ENCODE measurements at places on chromosomes 16 and 17. TPM values are rescaled to one million over a fixed set of nuclear protein-coding genes. Genes with fewer than 3 reads are reported as not detected.

The DNAH9 gene
- total RNA-seq = 0.37 TPM

The RAB40B gene
- total RNA-seq = 16.7 TPM

The ADCY9 gene
- 22.6 TPM for total RNA-seq

The ELMO3 gene
- total RNA-seq = 1.1 TPM

The PMFBP1 gene
- 0.30 TPM for total RNA-seq

The HSPB9 gene
- not detected for total RNA-seq

The SLFN14 gene
- total RNA-seq = not detected

The DHRS11 gene
- total RNA-seq = 5.1 TPM

The TMEM238L gene
- total RNA-seq = not detected

The PLXDC1 gene
- total RNA-seq = 11.1 TPM

The C16orf46 gene
- 0.36 TPM for total RNA-seq

DNA sequence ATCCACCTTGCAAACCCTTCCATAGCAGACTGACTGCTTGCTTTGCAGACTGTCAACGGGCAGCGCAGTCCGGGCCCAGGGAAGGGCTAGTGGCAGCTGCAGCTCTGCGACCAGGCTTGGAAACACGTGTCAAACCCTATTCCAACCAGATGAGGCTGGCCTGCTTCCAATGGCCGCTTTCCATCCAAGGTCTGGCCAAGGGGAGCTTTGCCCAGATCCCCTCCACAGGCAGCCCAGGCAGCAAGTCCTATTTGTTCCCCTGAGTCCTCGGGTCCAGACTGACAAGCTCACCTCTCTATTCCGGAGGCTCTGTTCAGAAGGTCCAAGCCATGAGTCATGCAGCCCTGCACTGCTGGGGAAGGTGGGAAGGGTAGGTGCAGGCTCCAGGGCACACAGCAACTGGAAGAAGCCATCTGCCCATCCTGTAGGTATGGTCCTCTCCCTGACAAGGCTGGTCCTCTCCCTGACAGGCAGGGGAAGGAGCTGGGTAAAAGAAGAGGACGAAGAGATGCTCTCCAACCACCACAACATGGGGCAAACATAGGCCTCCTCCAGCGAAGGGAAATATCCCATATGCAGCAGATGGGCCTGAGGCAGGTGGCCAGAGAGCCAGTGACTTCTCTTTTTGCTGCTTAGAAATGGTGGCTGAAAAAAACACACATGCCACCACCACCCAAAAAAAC lies 22.6 kb upstream of the AXIN2 start:
- no peak for DNase-seq

GRCh38 chr17:81910840-81911276 lies 341 bp downstream of the PCYT2 start:
- DNase-seq = no peak

DNA sequence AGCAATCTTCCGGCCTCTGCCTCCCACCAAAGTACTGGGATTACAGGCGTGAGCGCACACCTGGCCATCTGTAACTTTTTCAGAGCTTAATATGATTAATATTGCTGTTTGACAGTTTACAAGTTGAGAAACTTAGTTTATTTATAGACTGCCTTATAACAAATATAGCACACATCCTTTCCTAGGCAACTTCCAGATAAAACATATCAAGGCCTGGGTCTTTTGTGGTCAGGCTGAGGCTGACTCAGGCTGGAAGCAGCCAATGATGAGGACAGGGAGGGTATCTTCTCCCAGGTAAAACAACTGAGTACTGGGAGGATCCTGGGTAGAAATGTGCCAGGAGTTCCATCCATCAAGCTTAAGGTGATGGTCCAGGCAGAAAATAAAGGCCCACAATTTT lies 16.2 kb downstream of the LUC7L start:
- no peak for DNase-seq

DNA sequence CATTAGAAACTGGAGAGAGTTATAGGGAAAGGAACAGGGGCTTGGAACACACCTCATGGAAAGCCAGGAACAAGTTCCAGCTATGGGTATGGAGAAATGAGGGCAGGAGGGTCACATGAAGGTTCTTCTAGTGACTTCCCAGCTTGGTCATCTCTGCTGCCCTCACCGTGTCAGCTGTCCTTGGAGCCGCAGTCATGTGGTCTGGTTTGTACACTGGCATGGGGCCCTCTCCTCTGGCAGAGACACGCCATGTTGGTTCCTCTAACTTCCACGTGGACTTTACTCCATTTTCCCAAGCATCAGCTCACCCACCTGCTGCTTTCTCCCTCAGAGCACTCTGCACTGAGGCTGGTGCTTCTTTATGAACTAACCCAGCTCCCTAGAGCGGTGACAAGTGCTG lies 26.3 kb downstream of the MPG start:
- DNase-seq = no peak

DNA sequence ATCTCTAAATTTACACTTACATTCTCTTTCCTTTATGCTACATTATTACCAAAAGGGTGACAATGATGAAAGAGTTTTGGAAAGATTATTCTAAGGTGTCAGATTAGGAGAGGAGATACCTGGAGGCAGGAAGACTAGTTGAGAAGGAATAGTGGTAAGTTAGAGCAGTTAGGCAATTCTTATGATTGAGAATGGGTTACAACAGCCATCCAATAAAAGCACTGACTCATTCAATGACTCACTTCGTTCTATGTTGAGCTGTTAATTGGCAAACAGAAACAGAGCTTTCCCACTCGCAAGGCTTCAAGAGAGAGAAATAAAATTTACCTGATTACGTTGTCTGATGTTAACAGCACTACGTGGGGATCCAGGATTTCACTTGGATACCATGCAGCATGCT lies 5.8 kb downstream of the NUP88 start:
- DNase-seq = no peak

GRCh38 chr16:52727849-52728248 lies 180.9 kb upstream of the TOX3 start:
- no peak for DNase-seq

DNA sequence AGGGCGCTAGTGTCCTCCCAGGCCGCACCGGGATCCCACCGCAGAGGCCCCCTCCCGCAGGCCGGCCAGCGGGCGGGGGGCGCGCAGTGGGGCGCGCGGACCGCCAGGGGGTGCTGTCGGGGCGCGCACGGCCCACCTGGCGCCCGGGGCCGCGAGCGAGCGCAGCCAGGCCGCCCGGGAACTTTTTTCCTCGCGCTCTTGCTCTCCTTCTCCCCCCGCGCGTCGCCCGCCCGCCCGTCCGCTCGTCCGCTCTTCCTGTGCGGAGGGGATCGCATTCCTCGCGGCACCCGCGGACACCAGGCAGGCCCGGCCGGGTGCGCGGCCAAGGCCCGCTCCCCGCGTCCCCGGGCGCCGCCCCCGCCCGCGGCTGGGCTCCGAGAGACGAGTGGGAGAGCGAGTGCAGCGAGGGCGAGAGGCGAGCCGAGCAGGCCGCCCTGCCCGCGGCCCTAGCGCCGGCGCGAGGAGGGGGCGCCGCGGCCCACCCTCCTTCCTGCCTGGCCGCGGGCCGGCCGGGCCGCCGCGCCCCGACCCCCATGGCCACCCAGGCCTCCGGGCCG lies at the start of gene RAI1:
Gene RAI1 (plus strand): TSS at position 272 of the 557 bp plus-strand sequence. CDS start 111,491 bp downstream, outside the sequence.
- DNase-seq = no peak

- DNase-seq = no peak
These were observed 292.3 kb downstream of the SHISA9 start for GRCh38 chr16:13193721-13194120.

- DNase-seq = no peak
These were observed 6.8 kb upstream of the GFAP start for GRCh38 chr17:44922136-44922535.

- no peak for DNase-seq
These were observed 7.7 kb downstream of the IRX6 start for GRCh38 chr16:55331648-55332185.

DNA sequence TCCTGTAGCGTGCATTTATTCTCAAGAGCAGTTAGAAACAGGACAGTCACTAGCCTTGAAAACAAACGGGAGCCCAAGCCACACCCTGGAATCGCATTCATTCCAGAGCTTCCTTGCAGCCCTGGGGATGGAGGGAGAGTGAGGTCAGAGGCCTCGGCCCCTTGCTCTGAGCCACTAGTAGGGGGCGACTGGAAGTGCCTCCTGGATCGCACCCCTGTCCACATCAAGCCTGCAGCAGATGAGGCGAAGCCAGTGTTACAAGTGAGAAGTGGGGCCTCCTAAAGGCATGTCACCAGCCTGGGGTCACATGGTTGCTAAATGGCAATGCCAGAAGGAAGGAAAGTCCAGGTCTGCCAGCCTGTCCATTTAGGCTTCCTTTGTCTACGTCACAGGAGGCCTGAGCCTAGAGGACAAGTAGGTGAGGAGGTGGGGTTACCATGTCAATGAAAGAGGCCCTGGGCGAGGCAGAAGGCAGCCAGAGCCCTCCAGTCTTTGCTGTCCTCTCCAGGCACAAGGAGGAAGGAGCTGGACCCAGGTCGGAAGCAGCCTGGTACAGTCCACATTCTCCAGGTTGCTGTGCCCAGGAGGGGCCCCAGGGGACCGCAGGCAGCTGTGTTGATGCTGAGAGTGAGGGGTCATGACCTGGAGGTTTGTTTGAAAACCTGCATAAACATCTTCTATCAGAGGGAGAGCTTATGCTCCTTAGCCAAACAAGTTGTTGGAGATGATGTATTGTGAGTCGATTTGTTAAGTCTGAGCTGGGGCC lies 3.0 kb upstream of the RCVRN start:
- DNase-seq = no peak

DNA sequence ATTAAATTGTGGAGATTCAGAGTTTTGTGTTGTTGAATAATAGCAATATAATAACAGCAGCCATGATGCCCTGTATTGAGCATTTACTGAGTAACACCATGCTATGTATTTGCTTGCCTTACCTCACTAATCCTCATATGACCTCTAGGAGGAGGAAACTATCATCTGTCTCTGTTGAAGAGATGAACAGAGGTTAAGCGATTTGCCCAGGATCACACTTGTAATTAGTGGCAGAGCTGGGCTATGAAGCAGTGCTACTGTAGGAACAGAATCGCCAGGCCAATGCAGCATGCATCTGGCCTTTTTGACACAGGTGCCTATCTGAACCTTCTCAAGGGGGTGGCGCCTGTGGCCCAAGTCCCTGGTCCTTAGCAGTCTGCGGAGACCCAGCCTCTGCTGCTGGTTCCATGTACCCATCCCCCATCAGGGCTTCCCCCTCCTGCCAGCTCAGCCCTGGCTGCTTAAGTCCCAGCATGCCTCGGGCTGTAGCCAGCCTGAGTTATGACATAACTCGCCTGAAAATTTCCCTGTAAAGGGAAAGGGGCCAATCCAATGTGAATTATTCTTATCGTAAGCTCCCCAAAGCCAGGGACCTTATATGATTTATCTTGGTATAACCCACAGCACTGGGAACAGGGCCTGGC lies 50.4 kb upstream of the HS3ST2 start:
- no peak for DNase-seq

- DNase-seq = no peak
These were observed 8.2 kb downstream of the TUBG2 start for GRCh38 chr17:42667088-42667951.

DNA sequence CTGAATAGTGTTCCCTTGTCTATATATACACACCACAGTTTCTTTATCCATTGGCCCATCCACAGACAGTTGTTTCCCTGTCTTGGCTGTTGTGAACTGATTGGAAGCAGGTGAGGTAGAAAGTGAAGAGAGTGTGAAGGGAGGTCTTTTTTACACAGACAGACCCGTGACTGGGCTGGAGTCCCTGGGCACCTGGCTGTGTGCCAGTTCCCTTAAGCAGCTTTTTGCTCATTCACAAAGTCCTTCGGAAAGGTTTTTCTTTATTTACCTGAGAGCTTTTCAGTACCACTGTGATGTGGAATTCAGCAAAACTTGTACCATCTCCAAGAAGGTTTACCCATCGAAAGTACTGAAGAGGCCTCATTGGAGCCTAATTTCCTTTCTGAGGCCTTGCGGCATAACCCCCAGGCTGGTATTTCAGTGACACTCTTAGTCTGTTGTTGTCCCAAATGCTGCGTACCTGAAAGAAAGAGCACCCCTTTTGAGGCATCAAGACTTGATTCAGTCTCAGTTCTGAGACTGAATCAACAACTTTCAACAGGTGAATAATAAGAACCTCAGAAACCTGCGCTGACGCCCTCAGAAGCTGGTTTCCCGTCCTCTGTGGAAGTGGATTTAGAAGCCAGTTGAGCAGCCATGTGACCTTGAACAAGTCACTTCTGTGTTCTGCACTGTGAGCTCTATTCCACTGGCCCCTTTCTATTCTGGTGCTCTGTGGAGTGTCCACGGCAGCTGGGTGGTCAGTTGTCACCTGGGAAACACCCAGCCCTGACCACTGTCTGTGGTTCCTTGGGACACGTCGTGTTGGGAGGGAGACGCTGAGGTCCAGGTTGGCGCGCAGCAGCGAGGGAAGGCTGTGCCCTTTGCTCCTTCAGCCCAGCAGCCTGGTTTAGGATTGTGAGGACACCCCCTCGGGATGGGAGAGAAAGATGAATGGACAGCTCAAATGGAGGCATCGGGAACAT lies 53.9 kb upstream of the CRISPLD2 start:
- DNase-seq = no peak

DNA sequence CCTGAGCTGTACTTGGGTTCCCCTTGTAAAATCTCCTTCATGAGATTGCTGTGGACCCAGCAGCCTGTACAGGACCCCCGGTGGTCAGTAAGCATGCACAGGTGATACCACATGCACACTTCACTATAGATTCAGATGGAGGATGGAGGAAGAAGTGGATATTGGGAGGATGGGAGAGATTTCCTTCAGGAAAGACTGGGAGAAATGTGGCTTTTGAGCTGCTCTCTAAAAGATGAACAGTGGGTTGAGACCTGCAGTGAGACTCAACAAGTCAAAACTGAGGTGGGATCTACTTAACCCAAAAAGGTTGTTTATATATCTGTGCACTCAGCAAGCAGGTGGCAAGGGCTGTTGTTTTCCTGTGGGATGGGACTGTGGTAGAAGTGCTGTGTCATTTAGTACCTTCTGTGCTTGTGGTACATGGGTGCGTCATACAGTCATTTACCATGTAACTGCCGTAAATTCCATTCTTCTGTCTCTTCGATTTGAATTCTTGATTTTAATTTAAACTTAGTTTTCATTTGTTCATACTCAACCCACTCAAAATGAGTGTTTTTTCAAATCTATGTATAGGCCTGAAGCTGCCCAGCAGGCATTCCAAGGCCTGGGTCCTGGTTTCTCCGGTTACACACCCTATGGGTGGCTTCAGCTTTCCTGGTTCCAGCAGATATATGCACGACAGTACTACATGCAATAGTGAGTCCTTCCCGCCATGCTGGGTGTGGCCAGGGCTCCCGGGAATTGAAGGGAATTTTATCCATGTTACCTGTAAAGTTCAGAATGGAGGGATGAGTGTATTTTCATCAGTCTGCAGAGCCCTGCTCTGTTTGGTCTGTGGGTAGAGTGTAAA lies 6.9 kb downstream of the HERPUD1 start:
- no peak for DNase-seq

- no peak for DNase-seq
These were observed 3.0 kb downstream of the FMNL1 start for GRCh38 chr17:45224671-45225050.
